Type B pancreatic cell (in vitro differentiated cells): ENCODE measurements at places on chromosomes 3 and 15. TPM values are rescaled to one million over a fixed set of nuclear protein-coding genes. Genes with fewer than 3 reads are reported as not detected.

- no peak overlapping the region for H3K4me3 ChIP-seq
- H3K27me3 ChIP-seq, result no peaks in the 10 kb centered on the region
- no peak for DNase-seq
- H3K36me3 ChIP-seq, result peaks cover 46% of the 10 kb centered on the region
- no peak overlapping the region for H3K27ac ChIP-seq
- peaks cover 7% of the 10 kb centered on the region for H3K4me1 ChIP-seq
Observed at GRCh38 chr3:101861212-101861788, 12.0 kb downstream of the NFKBIZ start.

DNA sequence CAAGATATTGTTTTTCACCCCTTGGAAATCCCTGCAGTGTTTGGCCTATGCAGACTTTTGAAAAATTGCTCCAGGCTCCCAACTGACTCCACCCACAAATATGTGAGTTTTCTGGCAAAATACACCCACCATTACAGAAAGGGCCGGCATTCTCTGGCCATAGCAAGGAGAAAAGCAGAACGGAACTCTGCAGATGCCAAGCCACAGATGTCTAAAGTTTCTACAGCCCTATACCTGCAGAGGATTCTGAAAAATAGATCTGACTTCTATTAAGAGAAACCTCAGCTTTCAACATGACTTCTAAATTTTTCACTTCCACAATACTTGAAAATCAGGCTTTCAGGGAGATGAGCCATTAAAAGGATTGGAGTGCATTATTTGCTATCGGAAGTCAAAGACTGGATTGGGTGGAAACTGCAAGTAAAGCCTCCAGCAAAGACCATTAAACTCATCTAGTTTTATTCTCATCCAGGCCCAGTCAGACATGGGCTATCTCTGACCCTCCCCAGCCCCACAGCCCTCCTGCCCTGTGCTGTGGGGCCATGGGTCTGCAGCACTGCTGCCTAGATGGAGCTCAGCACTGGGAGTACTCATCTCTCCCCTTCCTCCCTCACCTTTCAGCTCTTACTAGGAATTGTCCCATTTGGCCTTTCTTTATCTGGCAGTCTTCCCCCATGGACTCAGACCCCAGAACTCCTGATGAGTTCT, 243.1 kb upstream of the GOLGA6L4 start:
- H3K4me1 ChIP-seq, result no peaks in the 10 kb centered on the region
- no peak for DNase-seq
- H3K36me3 ChIP-seq, result no peaks in the 10 kb centered on the region
- H3K27ac ChIP-seq, result no peak overlapping the region
- H3K4me3 ChIP-seq, result no peak overlapping the region

DNA sequence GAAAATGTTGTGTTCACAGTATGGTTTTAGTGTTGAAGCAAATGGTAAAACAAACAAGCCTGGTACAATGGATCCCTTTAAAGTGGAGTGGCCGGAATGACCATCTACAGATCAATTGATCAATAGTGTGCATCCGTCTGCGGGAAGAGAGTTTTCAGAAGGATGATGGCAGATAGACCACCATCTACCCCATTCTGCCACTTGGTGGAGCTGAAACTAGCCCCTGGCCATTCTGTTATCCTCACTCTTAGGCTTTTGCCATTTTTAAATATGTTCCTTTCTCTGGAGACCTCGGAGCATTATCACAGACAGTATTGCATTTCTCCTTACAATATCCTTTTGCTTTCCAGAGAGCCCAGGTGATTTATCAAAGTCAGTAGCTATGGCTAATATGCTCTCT, 258.9 kb upstream of the CFAP20DC start:
- no peak overlapping the region for H3K27ac ChIP-seq
- peaks cover 2% of the 10 kb centered on the region for H3K27me3 ChIP-seq
- no peaks in the 10 kb centered on the region for H3K36me3 ChIP-seq
- no peak overlapping the region for H3K4me3 ChIP-seq
- H3K4me1 ChIP-seq, result peaks cover 15% of the 10 kb centered on the region
- no peak for DNase-seq

- no peak overlapping the region for H3K4me3 ChIP-seq
- DNase-seq, result no peak
- no peaks in the 10 kb centered on the region for H3K27me3 ChIP-seq
Observed at GRCh38 chr3:43426388-43426787, 140.0 kb downstream of the SNRK start.

SPTBN5 gene
- 3.1 and 4.2 TPM in 2 replicates for total RNA-seq

GRCh38 chr15:89317186-89317720, 17.4 kb downstream of the POLG start:
- peaks cover 23% of the 10 kb centered on the region for H3K36me3 ChIP-seq
- no peak overlapping the region for H3K27ac ChIP-seq
- H3K27me3 ChIP-seq, result no peaks in the 10 kb centered on the region

DNA sequence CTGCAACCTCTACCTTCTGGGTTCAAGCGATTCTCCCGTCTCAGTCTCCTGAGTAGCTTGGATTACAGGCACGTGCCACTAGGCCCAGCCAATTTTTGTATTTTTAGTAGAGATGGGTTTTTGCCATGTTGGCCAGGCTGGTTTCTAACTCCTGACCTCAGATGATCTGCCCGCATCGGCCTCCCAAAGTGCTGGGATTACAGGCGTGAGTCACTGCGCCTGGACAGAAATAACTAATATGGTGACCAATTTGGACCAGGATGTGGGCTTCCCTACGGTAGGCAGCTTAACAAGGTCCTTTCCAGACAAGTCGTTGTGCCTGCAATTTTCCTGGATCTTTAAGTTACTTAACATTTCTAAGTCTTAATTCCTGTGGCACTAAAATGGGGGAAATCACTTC, 14.8 kb downstream of the WDR53 start:
- no peak overlapping the region for H3K4me3 ChIP-seq
- no peaks in the 10 kb centered on the region for H3K27me3 ChIP-seq
- H3K27ac ChIP-seq, result no peak overlapping the region
- peaks cover 3% of the 10 kb centered on the region for H3K36me3 ChIP-seq
- no peaks in the 10 kb centered on the region for H3K4me1 ChIP-seq

DNA sequence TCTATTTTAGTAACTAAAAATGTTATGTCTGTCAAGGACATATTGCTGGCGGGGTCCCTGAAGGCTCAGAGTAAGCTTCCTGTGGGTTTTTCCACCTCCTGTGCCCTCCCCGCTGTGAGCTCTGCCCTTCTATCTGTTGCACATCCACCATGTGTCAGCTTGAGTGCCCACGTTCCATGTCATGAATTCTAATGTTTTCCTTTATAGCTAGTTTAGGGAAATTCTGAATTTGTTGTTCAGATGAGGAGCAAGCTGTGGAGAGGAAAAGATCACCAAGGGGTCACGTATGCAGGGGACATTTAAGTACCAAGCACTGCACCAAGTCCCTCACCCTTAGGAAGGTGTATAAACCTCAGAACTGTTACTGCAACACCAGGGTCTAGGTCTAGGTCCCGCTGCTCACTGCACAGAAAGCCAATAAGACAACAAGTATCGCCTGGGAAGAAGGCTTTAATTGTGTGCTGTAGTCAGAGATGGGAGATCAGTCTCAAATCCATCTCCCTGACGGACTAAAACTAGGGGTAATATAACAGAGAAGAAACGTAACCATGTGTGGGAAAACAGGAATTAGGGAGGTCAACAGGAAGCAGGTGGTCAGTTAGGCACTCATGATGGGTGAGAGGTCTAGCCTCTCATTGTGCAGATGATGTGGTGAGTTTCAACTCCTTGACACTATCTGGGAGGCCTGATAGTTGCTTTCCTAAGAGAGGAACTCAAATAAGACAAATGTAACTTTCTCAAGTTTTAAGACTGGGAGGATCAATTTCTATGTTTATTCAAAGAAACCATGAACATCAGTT, 9.7 kb downstream of the GP9 start:
- no peaks in the 10 kb centered on the region for H3K36me3 ChIP-seq
- no peaks in the 10 kb centered on the region for H3K27me3 ChIP-seq
- H3K27ac ChIP-seq, result no peak overlapping the region
- no peak for DNase-seq
- H3K4me3 ChIP-seq, result no peak overlapping the region
- H3K4me1 ChIP-seq, result no peaks in the 10 kb centered on the region

GRCh38 chr3:132638706-132639105, 20.9 kb downstream of the ACAD11 start:
- H3K27me3 ChIP-seq, result no peaks in the 10 kb centered on the region
- no peaks in the 10 kb centered on the region for H3K4me1 ChIP-seq
- H3K4me3 ChIP-seq, result no peak overlapping the region
- peaks cover 7% of the 10 kb centered on the region for H3K36me3 ChIP-seq

LRRC31 gene
- 1.4 and 1.7 TPM in 2 replicates for total RNA-seq

GRCh38 chr15:90230071-90230494, 3.7 kb downstream of the CIB1 start:
- peak overlapping the region; percentile 15 for H3K4me3 ChIP-seq
- peaks cover 12% of the 10 kb centered on the region for H3K4me1 ChIP-seq
- no peaks in the 10 kb centered on the region for H3K27me3 ChIP-seq
- H3K36me3 ChIP-seq, result peaks cover 11% of the 10 kb centered on the region

ATP11B gene
- total RNA-seq, result 73.4 and 92.5 TPM in 2 replicates

GRCh38 chr15:65115542-65115941, 542 bp upstream of the UBAP1L start:
- no peak for DNase-seq
- H3K4me3 ChIP-seq, result no peak overlapping the region
- H3K36me3 ChIP-seq, result peaks cover 49% of the 10 kb centered on the region

DNA sequence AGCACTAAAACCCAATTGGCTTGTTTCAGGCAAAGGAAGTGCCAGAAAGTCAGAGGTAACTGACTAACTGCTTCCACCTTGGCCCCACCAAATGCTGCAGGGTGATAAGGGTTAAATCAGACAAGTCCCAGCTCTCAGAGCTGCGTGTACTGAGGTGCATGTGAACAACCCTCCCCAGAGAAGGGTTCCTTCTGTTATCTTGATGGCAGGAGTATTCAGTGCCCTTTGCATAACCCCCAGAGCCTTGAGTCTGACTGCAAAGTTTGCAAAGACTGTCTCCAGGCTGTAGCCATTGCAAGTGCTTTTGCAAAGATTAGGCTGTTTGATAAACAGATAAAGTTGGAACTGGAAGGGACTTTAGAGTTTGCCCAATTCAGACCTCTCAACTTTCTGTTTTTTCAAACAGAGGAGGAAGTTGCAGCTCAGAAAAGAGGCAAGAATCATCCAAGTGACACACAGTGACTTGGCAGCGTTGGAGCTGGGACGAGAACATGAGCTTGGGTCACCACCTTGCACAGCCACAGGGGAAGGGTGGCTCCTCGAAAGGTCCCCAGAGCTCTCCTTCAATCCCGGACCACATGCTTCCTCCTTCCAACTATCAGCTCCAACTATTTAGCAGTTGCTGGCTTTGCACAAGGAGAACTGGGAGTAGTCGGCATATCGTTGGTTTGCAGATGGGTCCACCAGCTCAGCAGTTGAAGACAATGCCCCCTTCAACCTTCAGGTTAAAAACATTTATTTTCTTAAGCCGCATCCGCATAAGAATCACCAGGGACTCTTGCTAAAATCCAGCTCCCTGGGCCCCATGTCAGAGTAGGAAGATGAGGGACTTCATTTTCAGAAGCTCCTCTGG, 224.8 kb upstream of the HES1 start:
- peaks cover 54% of the 10 kb centered on the region for H3K4me1 ChIP-seq
- H3K27ac ChIP-seq, result peak overlapping the region; percentile 74
- H3K36me3 ChIP-seq, result peaks cover 3% of the 10 kb centered on the region
- no peak for DNase-seq

- H3K27ac ChIP-seq, result no peak overlapping the region
- H3K27me3 ChIP-seq, result no peaks in the 10 kb centered on the region
- no peaks in the 10 kb centered on the region for H3K4me1 ChIP-seq
- H3K36me3 ChIP-seq, result no peaks in the 10 kb centered on the region
Observed at GRCh38 chr15:99526176-99526575, 39.6 kb upstream of the MEF2A start.

CAMK1 gene
- total RNA-seq, result 2.7 and 9.1 TPM in 2 replicates

GRCh38 chr15:28919201-28919635, 33.4 kb downstream of the APBA2 start:
- DNase-seq, result no peak
- no peaks in the 10 kb centered on the region for H3K27me3 ChIP-seq
- peaks cover 14% of the 10 kb centered on the region for H3K4me1 ChIP-seq

TGM4 gene
- total RNA-seq, result not detected in 2 replicates

GRCh38 chr3:63478990-63479660, 173.3 kb upstream of the SNTN start:
- no peaks in the 10 kb centered on the region for H3K36me3 ChIP-seq
- DNase-seq, result no peak
- no peak overlapping the region for H3K4me3 ChIP-seq
- H3K4me1 ChIP-seq, result peaks cover 7% of the 10 kb centered on the region

DNA sequence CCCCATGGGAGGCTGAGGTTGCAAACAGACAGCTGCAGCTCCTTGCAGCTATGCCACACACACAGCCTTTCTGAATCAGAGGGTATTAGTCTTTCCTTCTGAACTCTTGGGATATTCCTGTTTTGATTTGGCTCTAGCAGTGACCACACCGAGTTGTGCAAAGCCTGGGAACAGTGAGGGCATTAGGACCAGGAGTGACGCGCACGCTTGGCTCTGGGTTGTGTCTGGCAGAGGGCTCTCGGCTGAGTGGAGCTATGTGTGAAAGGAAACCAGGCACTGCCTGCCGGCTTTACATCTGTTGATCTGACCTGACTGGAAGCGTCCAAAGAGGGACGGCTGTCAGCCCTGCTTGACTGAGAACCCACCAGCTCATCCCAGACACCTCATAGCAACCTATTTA, at the start of gene GALNT15:
GALNT15 (plus strand) TSS at position 292 of the 400 bp plus-strand sequence. CDS start 472 bp downstream, outside the sequence.
- H3K36me3 ChIP-seq, result no peaks in the 10 kb centered on the region
- H3K27me3 ChIP-seq, result peaks cover 40% of the 10 kb centered on the region
- no peak within 1 kb of the TSS for H3K27ac ChIP-seq
- peaks cover 21% of the 10 kb centered on the region for H3K4me1 ChIP-seq
- H3K4me3 ChIP-seq, result no peak within 1 kb of the TSS

CCR8 gene
- total RNA-seq, result 1.2 TPM in 1 of 2 replicates, not detected in the other

DNA sequence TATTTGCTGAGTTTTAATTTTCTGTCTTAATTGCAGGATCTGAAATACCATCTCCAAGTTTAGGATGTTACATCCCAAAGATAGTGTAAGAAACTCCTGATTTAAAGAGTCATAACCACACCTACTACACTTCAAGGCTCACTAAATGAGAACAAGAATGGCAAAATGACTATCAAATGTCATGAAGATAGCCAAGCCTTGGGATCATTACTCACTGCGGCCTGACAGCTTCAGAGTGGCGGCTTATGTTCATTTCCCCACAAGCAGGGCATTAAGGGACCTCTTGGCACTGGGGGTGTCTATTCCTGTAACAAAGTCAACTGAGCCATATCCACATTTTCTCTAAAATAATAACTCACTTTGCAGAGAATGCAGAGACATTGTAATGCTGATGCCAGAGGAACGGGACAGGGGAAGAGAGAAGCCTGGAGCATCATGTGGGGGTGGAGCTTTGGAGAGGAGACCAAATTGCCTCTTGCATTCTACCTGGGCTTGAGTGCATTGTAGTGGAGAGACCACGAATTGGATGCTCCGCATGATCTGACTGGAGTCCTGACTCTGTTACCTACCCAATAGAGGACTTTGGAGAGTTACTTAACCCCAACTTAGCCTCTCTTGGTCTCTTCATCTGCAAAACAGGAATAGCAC, 219.2 kb downstream of the OPA1 start:
- no peaks in the 10 kb centered on the region for H3K27me3 ChIP-seq
- H3K4me3 ChIP-seq, result peak overlapping the region; percentile 5
- peaks cover 51% of the 10 kb centered on the region for H3K4me1 ChIP-seq

GRCh38 chr3:176696816-176697215, 500.5 kb downstream of the TBL1XR1 start:
- H3K4me3 ChIP-seq, result peak overlapping the region; percentile 42
- H3K4me1 ChIP-seq, result peaks cover 33% of the 10 kb centered on the region
- no peak for DNase-seq
- H3K36me3 ChIP-seq, result no peaks in the 10 kb centered on the region
